Hepatocyte (in vitro differentiated cells): ENCODE measurements at places on chromosomes 7 and 10.

DNA sequence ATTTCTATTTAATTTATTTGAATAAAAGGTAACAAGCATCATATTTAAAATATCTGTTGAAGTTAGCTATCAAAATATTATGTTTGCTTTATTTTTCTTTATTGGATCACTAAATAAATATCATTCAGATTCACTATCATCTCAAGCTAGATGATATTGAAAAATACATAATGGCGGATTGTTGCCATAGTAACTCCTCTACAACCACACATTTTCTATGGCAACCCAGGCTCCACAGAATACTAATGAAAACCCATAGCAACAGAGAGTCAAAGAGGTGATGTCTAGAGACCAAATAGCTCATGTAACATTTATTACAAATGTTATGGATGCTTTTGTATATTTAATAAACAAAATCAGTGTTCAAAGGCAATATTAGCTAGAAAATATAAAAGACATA lies 148.9 kb upstream of the CDK1 start:
- DNase-seq: no peak

DNA sequence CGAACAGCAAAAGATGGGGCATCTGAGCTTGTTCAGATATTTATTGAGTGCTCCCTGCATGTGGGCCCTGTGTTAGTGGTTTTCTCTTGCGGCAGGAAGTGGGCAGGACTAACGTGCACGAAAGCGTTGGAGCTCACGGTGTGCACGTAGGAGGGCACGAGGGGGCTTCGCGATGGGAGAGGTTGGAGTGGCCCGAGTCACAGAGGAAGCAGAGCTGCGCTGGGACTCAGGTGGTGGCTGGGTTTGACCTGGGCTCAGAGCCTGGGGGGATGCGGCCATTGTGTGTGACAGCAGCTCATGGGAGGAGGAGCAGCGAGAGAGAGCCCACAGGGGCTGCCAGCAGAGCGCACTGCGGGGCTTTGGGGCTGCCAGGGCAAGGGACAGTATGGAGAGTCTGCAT lies 7.7 kb downstream of the ZSCAN25 start:
- DNase-seq: no peak

GRCh38 chr7:26179826-26180497 lies 20.6 kb downstream of the HNRNPA2B1 start:
- DNase-seq: no peak

- no peak for DNase-seq
These were observed 7.6 kb downstream of the STEAP4 start for GRCh38 chr7:88299126-88299525.

GRCh38 chr7:52555805-52556204 lies 479.6 kb upstream of the POM121L12 start:
- no peak for DNase-seq

- DNase-seq: no peak
These were observed 40.9 kb upstream of the ZNF365 start for GRCh38 chr10:62333135-62333889.

- DNase-seq: peak; percentile 88
These were observed 56.7 kb downstream of the JCAD start for GRCh38 chr10:30002426-30003266.

DNA sequence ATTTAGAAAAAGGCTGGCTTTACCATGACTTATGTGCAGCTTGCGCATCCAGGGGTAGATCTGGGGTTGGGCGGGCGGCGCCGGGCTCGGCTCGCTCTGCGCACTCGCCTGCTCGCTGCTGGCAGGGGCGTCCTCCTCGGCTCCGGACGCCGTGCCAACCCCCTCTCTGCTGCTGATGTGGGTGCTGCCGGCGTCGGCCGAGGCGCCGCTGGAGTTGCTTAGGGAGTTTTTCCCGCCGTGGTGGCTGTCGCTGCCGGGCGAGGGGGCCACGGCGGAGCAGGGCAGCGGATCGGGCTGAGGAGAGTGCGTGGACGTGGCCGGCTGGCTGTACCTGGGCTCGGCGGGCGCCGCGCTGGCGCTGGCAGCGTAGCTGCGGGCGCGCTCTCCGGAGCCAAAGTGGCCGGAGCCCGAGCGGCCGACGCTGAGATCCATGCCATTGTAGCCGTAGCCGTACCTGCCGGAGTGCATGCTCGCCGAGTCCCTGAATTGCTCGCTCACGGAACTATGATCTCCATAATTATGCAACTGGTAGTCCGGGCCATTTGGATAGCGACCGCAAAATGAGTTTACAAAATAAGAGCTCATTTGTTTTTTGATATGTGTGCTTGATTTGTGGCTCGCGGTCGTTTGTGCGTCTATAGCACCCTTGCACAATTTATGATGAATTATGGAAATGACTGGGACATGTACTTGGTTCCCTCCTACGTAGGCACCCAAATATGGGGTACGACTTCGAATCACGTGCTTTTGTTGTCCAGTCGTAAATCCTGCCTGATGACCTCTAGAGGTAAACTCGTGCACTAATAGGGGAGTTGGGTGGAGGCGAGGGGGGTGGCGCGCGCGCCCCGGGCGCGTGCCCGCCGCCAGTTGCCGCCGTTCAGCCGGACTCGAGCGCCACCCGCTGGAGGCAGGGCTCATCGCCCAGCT lies at the start of gene HOXA5:
Gene HOXA5 (minus strand): TSS at position 659 of the 927 bp plus-strand sequence. CDS start 74 bp downstream, at position 585.
- DNase-seq: no peak

GRCh38 chr10:119942973-119943372 lies 50.4 kb downstream of the SEC23IP start:
- DNase-seq: no peak

DNA sequence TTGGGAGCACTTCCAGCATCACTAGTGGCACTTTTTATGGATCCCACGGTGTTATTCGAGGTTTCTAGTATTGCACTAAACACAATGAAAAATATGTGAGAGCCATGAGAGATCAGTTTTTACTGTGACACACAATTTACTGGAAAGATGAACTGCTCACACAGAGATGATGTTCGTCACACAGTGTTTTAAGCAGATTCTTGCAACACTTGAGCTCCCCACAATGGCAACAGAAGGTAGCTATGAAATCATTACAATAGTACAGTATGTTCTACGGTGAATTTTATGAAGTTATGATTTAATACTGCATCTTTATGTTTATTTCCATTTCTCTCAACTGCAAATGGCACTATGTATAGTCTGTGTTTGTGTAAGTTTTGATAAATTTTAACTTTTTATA lies 27.4 kb upstream of the ENTPD1 start:
- DNase-seq: no peak

- peak; percentile 32 for DNase-seq
These were observed 2.1 kb downstream of the BAIAP2L1 start for GRCh38 chr7:98398567-98399372.

DNA sequence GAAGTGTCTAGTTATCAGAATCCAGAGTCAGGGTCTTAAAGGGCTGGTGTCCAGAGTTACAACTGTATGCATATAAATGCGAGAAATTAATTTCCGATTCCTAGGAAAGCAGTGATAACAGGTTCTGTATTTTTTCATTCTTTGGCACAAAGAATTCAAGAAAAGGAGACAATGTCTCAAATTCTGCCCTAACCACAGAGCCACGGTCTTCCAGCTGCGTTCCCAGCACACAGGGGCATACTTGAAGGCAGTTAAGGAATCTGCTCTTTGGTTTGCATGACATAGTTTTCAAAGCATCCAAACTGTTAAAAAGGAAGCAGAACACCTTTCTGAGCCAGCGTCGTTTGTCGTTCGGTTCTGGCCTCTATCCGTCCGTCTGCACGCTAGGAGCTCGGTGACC lies 416.9 kb upstream of the MKI67 start:
- no peak for DNase-seq
